ENCODE measurements at places on chromosomes 2 and 18.

DNA sequence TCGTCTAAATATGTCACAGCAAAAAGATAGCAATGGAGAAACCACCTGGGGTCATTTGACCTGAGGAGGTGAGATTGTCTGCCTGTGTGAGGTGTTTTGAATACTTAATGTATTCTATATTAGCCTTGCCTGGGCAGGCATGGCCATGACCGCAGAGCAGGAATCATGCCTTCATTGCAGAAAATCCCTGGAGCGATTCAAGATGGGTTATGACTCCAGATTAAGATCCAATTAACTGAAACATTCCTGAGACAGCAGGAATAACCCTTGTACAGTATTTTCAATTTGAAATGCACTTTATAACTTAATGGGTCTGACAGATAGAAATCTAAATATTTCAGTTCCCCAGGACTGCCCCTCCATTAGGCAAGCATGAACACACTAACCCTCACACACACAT is 227.3 kb upstream of the RAB6C start:
- no peak for DNase-seq

GRCh38 chr2:191656792-191657191 is 21.1 kb upstream of the NABP1 start:
- DNase-seq: no peak

- no peak for DNase-seq
Measured at GRCh38 chr2:113858764-113859163, 31.1 kb upstream of the ACTR3 start.

- DNase-seq: no peak
Measured at GRCh38 chr2:190812506-190813294, 67.9 kb upstream of the GLS start.

DNA sequence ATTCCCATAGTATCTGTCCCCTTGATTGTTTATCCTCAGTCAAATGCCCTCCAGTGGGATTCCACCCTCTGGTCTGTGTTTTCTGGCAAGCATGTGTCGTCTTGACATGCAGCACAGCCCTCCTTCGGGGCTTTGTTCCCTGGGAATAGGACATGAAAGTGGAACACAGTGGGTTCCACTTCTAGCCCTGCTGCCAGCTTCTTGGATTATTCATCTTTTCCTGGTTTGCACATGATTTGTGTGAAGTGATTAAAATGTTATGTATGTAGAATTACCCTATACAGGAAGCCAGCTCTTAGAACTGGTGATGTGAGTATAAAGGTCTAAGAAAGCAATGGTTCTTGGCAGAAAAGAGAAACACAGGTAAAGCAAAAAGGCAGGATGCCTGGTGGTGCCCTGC is 142.3 kb downstream of the TANC1 start:
- DNase-seq: no peak

- no peak for DNase-seq
Measured at GRCh38 chr2:115165529-115166109, 723.2 kb downstream of the DPP10 start.

DNA sequence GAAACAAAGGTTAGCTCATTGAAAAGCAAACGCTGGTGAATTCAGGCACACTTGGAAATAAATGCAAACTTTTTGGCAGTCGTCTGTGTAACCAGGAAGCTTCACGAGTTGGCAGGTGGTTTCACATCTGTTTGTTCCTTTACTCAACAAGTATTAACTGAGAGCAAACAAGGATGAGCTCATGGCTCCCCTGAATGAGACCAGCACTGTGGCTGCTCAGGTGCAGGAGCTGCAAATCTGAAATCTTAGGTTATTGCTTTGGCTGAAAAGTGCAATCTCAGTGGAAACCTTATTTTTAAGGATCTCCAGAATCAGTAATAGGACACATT is 46.3 kb downstream of the SH3RF3 start:
- no peak for DNase-seq

DNA sequence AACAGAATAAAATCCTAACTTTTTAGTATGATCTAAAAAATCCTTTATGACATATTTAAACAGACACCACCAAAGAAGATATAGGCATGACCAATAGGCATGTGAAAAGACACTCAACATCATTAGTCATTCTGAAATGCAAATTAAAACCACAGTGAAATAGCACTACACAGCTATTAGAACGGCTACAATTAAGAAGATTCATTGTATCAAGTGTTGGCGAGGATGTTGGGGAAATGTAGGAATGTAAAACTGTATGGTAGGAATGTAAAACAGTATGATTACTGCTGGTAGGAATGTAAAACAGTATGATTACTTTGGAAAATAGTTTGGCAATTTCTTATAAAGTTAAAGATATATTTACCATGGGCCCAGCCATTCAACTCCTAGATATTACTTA is 253.3 kb upstream of the TCF4 start:
- DNase-seq: no peak

GRCh38 chr2:140863713-140864112 is 1267.1 kb downstream of the LRP1B start:
- DNase-seq: no peak

DNA sequence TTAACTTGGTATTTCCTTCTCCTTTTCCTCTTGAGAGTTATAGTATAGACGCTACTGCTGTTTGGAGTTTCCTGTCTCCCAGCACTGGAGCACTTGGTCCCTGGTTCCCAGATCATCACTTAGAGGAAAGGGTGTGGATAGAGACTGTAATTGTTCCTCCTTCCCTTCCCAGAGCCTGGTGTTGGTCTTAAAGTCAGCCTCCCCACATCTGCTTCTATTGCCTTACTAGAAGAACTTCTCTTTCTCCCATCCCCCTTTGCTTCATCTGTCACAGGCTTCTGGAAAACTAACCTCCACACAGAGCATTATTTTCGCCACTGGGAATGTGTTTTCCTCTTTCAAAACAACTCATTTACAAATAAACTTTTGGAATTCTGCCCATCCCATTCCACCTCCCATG is 131.0 kb downstream of the CCDC85A start:
- DNase-seq: no peak

GRCh38 chr2:9179572-9180201 is 26.9 kb upstream of the ASAP2 start:
- no peak for DNase-seq

DNA sequence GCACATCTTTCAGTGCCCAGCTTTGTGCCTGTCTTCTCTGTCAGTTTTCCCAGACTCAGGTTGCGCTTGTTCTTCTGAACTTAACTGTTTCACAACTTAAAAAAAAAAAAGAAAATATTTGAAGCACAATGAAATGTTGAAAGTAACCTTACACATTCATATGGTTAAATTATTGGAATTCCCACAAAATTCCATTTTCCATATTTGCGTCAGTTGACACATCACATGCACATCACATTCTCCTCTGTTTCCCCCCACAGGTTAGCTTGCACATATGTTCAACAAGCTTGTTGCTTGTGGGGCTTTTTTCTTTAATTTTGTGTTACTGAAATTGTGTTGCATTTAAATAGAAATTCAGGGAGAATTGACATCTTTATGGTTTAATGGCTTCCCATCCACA is 8.3 kb downstream of the MYO1B start:
- no peak for DNase-seq

DNA sequence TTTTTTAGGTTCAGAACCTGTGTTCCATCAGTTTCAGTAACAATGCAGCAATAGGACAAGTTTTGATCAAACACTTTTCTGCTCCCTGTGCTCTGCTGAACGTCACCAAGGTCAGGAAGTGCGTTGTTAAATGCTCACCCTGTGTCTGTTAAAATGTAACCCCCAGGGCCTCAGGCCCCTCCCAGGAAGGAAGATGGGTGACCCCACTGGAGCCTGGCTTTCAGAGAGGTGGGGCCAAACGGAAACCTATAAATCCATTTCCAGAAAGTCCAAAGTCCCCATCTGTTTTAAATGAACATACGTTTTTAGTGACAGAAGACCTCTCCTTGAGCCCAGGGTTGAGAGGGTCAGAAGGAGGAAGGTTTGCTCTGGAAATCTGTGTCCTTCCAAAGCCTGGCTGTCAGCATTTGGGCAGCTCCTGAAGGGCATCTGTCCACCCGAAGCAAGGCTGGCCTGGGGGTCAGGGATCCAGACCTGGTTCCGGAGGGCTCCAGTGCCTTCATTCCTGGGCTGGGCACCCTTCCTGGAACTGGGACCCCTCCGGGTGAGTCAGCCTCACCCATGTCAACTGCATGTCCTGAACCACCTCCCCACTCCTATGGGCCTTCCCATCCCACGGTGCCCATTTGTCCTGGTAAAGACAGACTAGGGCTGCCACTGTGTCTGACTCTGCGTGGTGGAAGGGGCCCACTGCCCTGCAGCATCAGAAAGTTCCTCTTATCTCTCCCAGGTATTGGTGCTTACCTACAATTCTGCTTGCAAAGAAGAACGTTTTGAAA is 117.4 kb upstream of the COPS8 start:
- DNase-seq: no peak

- no peak for DNase-seq
Measured at GRCh38 chr2:167332358-167332757, 444.1 kb downstream of the XIRP2 start.

- DNase-seq: no peak
Measured at GRCh38 chr2:200353120-200353519, 46.6 kb downstream of the SPATS2L start.

DNA sequence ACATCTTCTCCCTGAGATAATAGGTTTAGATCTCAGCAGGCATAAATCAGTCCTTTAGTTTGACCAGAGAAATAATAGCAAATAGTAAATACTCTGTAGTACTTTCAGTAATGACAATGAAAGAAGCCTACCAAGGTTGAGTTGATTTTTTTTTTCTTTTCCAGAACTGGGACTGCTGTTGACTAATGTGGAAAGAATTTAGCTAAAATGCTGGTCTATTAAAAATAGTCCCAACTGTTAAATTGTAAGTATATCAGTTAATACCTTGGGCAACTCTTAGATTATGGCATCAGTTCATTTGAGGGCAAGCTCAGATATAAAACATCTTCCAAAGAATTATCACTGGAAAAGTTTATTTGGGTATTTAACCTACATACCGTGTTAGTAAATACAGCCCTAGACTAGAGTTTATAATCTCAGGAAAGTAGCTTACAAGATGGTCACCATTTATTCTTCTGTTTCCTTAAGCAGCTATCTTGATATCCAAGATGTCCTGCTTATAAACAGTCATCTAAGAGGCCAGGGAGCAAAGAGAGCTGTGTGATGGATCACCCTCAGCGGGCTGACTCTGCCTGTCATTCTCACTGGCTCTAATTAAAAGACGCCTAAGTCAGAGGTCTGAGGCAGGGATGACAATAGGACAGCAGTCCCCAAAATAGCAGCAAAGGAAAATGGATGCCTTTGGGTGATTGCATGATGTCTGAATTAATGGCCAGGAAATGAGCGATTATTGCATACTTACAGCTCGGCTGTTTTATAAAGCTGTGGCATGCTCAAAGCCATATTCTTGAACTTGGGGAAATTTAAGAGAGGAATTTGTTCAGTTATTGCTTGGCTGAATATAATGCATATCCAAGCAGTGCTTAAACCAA is 121.3 kb downstream of the MTX2 start:
- no peak for DNase-seq

- DNase-seq: no peak
Measured at GRCh38 chr2:67669766-67670165, 272.6 kb downstream of the ETAA1 start.

DNA sequence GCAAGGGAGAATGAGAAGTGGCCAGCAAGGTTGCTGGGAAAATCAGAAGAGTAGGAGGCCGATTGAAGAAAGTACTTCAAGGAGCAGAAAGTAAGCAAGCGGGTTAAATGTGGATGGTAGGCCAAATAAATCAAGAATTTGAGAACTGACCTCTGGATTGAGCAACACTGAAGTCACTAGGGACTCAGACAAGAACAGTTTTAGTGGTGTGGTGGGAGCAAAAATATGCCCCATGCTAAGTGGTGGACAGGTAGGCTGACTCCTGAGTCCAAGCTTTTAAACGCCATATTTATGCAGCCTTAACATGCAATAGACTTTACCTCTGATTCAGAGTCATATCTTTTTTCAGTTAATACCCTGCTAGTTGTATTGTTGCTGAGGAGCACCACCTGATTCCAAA is 4.5 kb downstream of the TRABD2A start:
- DNase-seq: no peak

DNA sequence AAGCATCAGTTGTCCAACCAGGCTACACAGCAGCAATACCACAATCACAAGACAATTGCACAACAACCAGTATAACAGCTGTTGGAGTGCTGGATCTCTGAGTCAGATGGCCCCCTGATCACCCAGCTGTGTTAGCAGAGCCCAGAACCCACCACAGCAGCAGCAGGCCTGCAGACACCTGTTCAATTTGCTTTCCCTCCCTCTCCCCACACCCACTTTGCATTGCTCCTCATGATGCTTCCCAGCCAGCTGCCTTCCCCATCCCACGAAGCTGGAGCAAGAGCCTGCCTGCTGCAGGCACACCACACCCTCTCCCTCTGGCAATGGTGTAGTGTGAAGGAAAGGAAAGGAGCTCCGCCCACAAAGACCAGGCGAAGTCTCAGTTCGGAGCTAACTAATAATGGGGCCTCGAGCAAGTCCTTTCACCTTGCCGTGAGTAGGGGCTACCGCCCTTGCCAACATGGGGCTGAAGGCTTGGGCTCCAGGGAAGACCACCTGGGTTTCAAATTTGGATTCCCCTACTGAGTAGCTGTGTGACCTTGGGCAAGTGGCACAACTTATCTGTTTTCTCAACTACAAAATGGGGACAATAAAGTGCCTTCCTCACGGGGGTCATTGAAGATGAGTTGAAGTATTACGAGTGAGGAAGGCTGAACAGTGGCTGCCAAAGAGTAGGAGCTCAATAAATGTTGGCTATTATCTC is 19.4 kb upstream of the ZBTB7C start:
- no peak for DNase-seq

- DNase-seq: no peak
Measured at GRCh38 chr2:217833439-217833838, 169.4 kb downstream of the TNS1 start.

DNA sequence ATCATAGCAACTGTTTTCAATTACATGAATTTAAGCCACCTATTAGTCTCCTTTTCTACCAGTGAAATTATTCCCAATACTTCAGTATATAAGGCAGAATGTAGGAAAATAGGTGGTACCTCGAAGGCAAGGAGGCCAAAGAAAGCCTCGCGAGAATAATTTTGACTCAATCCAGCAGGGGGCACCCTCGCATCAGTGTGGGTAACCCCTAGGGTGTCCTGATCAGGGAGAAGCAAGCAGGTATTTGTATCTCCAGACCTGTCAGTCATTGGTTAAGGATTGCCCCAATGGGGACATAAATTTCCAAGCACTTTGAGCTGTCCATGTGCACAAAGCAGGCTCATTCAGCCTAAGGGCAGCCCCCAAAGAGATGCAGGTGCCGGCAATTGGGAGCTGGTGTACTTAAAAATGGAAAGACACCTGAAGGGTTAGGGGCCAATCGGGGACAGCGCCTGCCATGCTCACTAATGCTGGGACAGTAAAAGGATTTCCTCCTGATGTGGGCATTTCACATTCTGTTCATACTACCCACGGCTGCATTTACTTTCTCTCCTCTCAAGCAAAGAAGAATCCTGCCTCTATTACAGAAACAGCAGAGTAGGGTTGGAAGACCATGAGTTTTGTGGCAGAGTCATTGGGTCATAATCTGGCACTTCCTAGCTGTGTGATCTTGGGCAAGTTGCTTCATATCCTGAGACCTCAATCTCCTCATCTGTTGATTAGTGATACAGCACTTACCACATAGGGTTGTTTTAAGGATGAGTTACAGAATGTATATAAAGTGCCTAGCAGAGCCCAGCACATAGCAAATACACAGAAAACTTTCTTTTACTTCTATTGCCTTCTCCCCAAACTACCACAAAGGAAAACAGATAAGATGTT is 136.1 kb downstream of the ICOS start:
- DNase-seq: no peak

GRCh38 chr18:73662421-73662820 is 485.2 kb downstream of the FBXO15 start:
- no peak for DNase-seq

GRCh38 chr2:54473851-54474250 is 17.7 kb downstream of the SPTBN1 start:
- no peak for DNase-seq

- DNase-seq: no peak
Measured at GRCh38 chr2:56713161-56713676, 529.4 kb downstream of the CCDC85A start.
